ENCODE measurements at places on chromosomes 2 and 18.

- DNase-seq = no peak
Observed at GRCh38 chr2:131035112-131035825, 58.0 kb downstream of the FAM168B start.

- DNase-seq = peak; percentile 39
Observed at GRCh38 chr2:8677646-8678592, 3.9 kb upstream of the ID2 start.

DNA sequence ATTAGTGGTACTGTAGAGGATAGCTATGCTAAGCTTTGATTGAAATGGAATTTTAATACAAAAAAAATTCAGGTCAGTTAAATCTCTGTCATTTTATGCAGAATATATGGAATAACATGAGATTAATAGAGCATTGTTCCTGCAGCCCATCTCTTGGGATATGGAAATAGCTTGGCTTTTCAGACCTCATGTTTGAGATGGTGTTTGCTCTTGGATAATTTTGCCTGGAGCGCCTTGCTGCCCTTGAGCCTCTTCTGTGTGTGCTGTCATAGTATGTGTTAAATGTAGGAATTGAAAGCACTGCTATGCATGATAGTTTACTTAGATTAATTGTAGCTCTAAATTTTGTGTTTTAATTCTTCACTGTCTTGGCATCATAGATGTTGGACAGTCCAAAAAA is 27.7 kb downstream of the GALNT1 start:
- no peak for DNase-seq

DNA sequence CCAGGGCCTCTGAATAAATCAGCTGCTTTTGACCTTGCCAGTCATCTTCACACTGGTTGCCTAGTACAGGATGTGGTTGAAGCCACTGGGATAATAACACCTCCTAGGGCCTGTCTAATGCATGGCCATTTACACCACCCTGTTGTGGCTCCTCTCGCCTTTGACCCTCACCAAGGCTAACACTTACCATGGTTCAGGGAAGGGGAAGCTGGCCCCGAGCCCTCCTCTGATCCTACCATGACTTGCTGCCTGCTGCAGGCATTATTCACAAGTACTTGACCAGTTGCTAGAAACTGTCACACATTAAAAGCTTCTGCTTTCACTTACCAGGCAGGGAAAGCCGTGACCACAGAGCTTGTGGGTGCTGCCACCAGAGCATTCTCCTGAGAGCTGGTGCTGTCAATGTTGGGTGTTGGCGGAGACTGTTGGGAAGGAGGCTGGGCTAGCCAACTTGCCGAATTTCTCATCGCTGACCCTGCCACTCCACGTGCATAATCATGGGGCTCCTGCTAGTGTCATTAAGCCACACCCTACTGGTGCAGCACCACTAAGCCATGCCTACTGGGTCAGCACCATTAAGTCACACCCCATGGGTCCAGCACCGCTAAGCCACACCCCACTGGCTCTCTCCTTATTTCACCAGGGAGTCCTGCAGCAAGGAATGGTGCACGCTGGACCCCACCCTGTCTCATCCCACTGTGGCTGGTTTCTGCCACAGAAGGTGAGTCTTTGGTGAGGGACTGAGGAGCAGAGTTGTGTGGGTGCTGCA is 47.0 kb upstream of the TTC39C start:
- DNase-seq = no peak

- no peak for DNase-seq
Observed at GRCh38 chr18:69590150-69590549, 189.5 kb downstream of the DOK6 start.

DNA sequence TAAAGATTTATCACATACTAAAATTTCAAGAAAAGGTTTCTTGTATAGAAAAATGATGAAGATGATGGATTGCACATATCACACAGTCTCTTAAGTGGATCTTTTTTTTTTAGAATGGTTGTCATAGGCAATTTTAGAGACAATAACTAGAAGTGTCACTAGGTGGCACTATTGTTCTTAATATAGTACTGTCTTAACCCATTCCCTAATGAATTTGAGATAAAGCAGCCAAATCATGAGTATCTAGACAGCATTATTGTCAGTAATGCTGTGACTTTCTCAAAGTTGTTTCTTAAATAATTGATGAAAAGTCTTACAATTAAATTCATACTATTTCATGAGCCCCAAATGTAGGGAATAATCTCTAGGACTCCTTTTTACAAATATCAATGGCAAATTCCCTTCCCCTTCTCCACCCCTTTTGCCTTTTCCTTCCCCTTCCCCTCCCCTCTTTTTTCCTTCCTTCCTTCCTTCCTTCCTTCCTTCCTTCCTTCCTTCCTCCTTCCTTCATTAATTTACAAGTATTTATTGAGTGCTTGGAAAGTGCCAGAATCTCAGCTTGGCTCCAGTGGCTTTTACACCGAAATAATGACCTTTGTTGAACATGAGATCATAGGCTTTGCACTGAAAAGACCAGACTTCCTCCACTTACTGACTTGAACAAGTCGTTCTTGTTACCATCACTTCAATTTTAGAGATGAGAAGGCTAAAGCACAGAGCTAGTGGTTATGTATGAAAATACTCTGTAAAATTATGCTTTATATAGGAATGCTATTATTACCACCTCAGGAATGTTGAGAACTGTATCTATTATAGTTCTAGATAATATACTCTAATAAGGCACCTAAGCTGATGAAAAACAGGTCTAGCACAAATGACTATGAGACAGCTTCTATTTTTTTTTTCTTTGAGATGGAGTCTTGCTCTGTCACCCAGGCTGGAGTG is 19.8 kb downstream of the MYL12B start:
- no peak for DNase-seq

DNA sequence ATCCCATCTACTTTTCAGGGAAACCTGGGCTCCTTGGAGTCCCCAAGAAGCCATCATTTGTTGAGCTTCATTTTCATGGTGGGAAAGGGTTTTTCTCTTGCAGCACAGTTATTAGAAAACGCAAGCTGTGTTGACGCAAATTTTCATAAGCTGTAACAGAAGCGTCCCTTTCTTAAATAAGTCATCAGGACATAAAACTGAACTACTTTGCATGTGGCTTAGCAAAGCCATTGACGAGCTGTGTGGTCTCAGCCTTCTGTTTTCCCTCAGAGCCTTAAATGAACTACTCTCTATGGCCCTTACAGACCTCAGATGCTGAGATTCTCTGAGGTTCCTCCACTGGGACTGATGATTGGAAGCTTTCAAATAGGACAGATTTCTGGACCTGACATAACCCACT is 85.1 kb downstream of the ARL4C start:
- DNase-seq = no peak

- DNase-seq = no peak
Observed at GRCh38 chr18:10400534-10401307, 53.7 kb upstream of the APCDD1 start.

- no peak for DNase-seq
Observed at GRCh38 chr2:60495041-60495625, 58.3 kb downstream of the BCL11A start.

DNA sequence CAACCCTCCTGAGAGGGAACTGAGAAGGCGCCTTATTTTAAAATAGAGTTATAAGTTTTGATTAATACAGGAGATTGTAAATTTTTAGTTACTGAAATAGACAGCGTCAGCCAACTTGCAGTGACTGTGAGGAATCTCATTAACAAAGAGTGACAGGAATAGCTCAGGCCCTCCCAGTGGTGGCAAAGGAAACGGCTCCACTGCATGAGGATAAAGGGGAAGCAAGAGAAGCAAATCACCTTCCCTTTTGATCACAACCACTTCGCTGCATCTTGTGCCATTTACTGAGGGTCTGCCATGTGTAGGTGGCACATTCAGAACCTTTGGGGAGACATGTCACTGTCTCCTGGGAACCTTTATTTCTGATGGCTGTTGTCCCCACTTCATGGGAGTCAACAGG is 612.4 kb upstream of the RAB6C start:
- no peak for DNase-seq

- DNase-seq = peak; percentile 25
Observed at GRCh38 chr2:134120406-134120732, 133.5 kb upstream of the MGAT5 start.

DNA sequence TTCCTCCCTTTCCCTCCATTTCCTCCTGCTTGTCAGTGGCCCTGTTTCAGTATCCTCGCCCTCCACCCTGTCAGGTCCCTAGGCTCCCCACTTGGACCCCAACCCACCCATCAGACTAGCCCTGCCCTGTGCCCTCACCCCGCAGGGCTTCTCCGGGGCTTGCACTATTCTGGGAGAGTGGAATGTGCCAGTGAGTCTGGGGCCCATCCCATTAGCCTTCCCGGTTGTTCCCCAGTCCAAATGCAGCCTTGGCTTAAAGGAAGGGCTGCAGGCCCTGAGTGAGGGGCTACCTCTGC is 45.5 kb downstream of the MYO7B start:
- no peak for DNase-seq

GRCh38 chr2:207202645-207203044 is 36.9 kb upstream of the KLF7 start:
- DNase-seq = peak; percentile 63

DNA sequence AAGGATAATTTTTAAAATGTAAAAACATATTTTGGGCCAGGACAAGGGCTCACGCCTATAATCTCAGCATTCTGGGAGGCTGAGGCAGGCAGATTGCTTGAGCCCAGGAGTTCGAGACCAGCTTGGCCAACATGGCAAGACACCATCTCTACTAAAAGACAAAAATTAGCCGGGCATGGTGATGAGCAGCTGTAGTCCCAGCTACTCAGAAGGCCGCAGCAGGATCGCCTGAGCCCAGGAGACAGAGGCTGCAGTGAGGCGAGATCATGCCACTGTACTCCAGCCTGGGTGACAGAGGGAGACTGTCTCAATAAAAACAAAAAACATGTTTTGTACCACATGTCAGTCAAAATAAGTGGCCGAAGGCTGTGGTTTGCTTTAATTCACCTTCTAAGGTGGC is 122.5 kb downstream of the HDAC4 start:
- no peak for DNase-seq

DNA sequence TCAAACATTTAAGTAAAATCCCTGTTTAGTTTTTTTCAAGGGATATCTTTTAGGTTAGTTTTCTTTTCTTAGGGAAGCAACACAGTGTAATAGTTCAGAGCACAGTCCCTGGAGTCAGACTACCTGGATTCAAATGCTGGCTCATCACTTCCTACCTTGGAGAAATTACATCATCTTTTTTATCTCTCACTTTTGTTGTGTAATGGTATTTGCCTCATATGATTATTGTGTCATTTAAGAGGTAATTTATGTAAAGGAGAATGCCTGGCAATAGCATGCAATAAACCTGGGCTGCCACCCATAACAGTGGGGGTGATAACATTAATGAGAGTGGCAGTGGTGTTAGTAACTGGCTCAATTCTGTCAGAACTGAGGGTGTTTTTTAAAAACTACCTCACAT is 26.3 kb downstream of the ERLEC1 start:
- DNase-seq = no peak

GRCh38 chr2:196372811-196373664 is 201.7 kb upstream of the STK17B start:
- no peak for DNase-seq

DNA sequence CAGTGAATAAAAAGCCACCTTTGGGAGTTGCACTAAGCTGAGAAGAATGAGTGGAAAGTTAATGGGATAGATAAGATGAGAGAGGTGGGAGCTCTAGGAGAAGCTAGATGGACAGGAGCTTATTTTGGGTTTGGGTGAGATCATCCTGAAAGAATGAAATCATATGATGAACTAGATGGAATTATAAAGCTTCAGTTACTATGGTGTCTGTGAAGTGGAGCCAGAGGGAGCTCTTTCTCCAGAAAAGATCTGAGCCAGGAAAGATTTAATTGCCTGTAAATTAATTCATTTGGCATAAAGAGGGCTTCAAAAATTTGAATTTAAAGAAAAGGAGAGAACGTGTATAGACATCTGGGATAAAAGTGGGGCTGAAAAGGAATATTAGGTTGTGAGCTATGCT is 10.3 kb downstream of the DNAH6 start:
- no peak for DNase-seq

GRCh38 chr2:9285385-9285920 is 78.8 kb downstream of the ASAP2 start:
- no peak for DNase-seq

DNA sequence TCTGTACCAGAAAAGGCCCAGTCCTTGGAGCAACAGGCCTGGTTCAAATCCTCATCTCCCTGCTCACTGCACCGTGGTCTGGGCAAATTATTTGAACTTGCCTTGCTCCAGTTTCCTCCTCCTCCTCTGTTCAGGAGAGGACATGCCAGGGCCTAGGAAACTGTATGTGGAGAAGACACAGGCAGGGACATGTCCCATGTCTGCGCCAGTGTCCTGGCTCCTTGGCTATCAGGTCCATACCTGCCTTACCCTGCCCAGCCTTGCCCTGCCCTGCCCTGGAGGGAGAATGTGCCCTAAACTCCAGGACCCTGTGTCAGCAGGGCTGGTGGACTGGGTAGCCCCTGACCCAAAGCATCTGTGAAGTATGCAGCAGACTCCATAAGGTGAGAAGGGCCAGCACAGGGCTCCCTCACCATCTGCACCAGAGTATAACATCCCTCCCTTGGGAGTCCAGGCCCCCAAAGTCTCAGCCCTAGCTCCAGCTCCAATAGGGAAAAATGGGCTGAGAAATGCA is 165.3 kb downstream of the GALNT1 start:
- no peak for DNase-seq

GRCh38 chr2:143300536-143300935 is 171.3 kb downstream of the ARHGAP15 start:
- DNase-seq = no peak

DNA sequence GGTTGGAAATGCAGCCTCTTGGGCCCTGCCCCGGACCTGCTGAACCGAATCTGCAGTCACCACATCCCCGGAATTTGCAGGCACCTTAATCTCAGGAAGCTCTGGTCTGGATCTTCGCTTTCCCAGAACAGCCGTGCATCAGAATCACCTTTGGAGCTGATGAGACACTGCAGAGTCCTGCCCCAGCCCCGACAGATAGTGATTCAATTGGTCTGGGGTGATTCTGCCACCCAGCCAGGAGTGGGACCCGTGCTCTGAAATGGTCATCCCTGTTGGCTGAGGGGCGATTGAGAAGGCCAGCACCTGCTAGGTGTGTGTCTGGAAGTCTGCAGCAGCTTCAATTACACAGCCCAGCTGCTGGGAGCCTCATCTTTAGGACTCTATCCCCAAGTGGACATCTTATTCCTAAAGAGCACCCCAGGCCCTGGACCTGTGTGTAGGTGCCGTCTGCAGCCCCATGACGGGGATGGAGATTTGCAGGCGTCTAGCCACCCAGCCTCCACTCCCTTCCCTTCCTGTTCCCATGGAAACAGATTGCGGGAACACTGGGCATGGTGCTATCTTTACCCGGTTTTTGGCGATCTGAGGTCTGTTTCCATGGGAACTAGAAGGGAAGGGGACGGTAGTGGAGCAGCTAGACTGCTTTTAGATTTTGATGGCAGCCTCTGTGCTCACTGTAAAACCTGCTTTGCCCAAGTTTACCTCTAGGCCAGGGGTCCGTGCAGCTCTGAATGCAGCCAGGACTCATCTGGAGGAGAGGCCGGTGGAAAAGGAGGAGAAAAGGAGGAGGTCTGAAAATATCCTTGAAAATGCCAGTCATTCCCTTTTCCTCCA is 156.1 kb downstream of the LDLRAD4 start:
- DNase-seq = no peak

- DNase-seq = no peak
Observed at GRCh38 chr2:144607891-144608521, 88.1 kb upstream of the ZEB2 start.

GRCh38 chr2:173149491-173149890 is 73.8 kb downstream of the MAP3K20 start:
- DNase-seq = no peak

All from endothelial cell (in vitro differentiated cells).